ENCODE measurements at places on chromosomes 4 and X.
A peak's percentile ranks its signal among the peaks of the same experiment; 100 is the strongest.

- DNase-seq, result no peak
These were observed 29.3 kb upstream of the CT47A1 start for GRCh38 chrX:121014826-121015225.

- DNase-seq, result no peak
These were observed 10.2 kb upstream of the GPKOW start for GRCh38 chrX:49133759-49134158.

GRCh38 chr4:147530723-147531122 is 49.8 kb downstream of the EDNRA start:
- DNase-seq, result peak; percentile 36

GRCh38 chrX:50721764-50722521 is 92.1 kb downstream of the SHROOM4 start:
- peak; percentile 81 for DNase-seq

- DNase-seq, result no peak
These were observed 832.7 kb upstream of the INTU start for GRCh38 chr4:126799971-126800574.

GRCh38 chrX:123859409-123859845 is 426 bp upstream of the XIAP start:
- DNase-seq, result no peak

GRCh38 chr4:151538963-151539362 is 130.0 kb downstream of the FHIP1A start:
- DNase-seq, result no peak

- no peak for DNase-seq
These were observed 20.3 kb downstream of the HS3ST1 start for GRCh38 chr4:11408233-11408967.

- DNase-seq, result no peak
These were observed 613.1 kb upstream of the HS3ST1 start for GRCh38 chr4:12041828-12042227.

DNA sequence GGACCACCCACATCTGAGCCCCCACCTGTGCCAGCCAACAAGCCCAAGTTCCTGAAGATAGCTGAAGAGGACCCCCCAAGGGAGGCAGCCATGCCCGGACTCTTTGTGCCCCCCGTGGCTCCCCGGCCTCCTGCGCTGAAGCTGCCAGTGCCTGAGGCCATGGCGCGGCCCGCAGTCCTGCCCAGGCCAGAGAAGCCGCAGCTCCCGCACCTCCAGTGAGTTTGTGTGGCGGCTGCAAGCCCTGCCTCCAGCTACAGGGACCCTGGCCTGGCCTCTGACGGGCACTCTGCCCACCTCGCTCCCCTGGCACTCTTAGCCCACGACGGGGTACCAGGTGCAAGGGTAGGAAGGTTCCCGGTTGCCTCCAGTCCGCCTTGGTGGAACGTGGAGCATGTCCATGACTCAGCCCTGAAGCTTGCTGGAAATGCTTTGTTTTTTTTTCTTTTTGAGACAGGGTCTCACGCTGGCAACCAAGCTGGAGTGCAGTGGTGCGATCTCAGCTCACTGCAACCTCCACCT is 13.7 kb upstream of the ADD1 start:
- DNase-seq, result no peak

- DNase-seq, result peak; percentile 70
These were observed 144.9 kb downstream of the STIM2 start for GRCh38 chr4:27005501-27005900.

- DNase-seq, result peak; percentile 5
These were observed 345.9 kb downstream of the SLC7A11 start for GRCh38 chr4:137896221-137896737.

DNA sequence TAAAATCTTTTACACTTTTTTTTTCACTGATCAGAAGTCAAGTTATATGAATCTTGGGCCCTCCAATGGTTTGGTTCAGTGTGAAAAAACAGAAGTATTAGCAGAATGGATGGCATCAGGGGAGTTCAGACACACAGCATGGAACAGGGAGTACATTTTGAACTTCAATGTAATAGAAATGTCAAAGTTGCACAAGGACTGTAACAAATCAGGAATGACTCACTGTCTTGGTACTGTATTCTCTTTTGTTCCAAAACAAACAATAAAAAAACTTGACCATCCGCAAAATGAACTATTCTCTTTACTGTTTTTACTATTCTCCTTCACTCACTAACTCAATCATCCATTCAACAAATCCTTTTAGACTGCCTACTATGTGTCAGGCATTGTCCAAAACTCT is 401.0 kb downstream of the FSTL5 start:
- DNase-seq, result peak; percentile 29

- DNase-seq, result no peak
These were observed 32.1 kb upstream of the CLCN4 start for GRCh38 chrX:10124506-10125247.

GRCh38 chrX:154541896-154542722 is 4.5 kb downstream of the G6PD start:
- peak; percentile 85 for DNase-seq

- DNase-seq, result no peak
These were observed 76.6 kb downstream of the FBXW7 start for GRCh38 chr4:152459326-152459725.

DNA sequence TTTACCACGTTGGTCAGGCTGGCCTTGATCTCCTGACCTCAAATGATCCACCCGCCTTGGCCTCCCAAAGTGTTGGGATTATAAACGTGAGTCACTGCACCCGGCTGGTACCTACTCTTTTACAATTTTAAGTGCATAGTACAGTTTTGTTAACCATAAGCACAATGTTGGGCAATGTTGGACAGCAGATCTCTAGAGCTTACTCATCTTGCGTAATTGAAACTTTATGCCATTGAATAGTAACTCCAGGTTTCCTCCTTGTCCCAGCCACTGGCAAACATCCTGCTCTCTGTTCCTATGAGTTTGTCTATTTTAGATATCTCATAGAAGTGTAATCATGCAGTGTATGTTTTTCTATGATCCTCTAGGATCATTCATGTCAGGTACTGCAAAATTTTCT is 9.3 kb upstream of the CPE start:
- no peak for DNase-seq

- DNase-seq, result no peak
These were observed at the start of gene GAB3 for GRCh38 chrX:154750301-154751202. TSS of gene GAB3 (minus strand) at chrX:154751077. CDS start at chrX:154751025, 52 bp downstream.

DNA sequence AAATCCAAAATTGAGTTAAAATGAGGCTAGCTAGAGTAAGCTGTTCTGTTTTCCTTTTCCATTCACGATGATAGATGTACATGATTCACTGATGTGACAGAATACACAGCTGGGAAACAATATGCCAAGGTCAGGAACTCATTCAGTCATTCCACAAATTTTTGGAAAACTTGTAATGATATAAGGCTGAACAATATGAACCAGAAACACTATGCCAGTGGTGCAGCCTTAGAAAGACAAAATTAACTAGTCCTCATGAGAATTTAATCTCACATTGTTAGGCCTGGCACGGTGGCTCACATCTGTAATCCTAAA is 50.0 kb upstream of the NDST3 start:
- DNase-seq, result no peak

DNA sequence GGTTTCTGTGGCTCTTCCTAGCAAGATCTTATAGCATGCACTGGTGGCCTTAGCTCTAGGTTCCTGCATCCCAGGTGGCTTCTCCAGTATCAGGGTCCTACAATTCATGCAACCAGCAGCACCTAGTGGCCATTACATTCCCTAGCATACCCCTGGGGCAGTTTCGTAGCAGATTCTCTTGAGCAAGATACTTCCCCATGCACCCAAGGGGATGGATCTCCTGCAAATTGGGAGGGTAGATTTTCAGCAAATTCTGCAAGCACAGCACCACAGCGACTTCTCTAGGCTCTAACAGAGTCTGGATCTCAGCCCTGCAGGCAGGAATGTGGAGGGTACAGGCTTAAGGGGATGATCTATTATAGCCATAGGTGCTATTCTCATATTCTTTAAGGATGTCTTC is 13.1 kb upstream of the SLC9B1 start:
- DNase-seq, result peak; percentile 17

DNA sequence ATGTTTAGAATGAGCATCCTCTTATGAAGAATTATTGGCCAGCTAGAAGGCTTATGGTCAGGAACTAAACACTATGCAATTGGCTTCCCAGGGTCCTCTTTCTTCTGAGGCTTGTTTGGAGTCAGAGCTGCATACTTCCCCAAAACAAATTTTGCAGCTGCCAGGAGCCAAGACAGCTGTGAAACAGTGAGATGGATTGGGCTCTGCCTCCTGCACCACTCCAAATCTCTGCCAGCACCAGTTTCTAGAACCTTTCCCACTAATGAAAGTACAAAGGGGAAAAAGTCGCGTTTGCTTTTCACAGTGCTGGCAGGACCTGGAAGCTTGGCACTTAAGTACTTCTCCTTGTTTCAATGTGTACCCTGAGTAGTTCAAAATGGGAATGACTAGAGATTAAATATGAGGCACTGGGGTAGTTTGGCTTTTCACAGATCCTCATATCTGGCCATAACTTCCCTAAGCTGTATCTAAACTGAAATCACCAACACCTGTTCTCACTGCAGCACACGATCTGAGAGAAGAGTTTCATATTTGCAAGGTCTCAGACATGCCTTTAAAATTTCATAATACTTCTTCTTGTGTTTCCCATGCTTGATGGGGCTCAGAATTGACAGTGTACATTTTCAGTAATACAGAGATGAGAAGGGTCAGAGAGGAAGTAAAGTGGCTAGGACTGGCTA is 20.7 kb upstream of the AR start:
- DNase-seq, result no peak

DNA sequence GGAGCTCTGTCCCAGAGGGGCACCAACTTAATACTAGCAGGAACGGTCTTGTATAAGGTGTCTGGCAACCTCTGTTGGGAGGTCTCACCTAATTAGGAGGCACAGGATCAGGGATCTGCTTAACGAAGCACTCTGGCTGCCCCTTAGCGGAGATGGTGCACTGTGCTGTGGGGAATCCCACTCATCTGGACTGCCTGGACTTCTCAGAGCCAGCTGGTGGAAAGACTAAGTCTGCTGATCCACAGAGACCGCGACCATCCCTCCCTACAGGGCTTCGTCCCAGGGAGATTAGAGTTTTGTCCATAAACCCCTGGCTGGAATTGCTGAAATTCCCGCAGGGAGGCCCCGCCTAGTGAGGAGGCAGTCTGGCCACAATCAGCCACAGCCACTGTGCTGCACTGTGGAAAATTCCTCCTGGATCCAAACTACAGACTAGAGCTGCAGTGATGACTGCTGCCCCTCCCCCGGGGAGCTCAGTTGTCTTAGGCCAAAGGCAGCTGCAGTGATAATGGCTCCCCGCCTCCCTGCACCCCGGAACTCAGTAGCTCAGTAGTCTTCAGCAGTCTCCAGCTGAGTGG is 22.0 kb upstream of the ZCCHC4 start:
- DNase-seq, result no peak

- DNase-seq, result peak; percentile 37
These were observed 185.6 kb upstream of the GALNT7 start for GRCh38 chr4:172983014-172983413.

DNA sequence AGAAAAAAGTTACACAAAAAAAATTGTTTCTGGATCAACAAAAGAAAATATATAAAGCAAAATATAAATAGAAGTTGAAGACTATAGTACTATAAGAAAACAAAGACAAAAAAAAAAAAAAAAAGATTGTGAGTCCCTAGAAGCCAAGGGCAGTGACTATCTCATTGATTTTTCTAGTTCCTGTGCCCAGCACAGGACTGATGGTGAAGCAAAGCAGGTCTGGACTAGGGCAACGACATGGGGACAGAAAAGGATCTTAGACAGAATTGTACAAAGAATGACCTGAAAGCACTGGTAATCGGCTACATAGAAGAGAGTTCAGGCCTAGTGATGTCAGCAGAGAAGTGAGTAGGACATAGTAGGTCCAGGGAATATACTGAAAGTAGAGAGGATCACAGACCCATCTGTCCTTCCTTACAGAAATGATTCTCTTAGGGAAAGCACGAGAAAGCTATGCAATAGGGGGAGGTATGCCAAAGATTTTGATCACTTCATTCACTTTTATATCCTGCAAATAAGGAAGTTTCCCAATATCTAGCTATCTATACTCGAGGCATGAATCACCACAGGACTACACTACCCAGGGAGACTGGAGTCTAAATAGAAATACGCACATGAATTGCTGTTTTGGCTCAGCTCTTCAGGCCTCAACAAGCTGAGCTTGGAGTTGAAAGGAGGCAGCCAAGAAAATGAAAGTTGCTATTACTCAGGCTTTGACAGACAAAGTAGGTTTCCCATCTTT is 230.9 kb upstream of the GPC4 start:
- peak; percentile 78 for DNase-seq

DNA sequence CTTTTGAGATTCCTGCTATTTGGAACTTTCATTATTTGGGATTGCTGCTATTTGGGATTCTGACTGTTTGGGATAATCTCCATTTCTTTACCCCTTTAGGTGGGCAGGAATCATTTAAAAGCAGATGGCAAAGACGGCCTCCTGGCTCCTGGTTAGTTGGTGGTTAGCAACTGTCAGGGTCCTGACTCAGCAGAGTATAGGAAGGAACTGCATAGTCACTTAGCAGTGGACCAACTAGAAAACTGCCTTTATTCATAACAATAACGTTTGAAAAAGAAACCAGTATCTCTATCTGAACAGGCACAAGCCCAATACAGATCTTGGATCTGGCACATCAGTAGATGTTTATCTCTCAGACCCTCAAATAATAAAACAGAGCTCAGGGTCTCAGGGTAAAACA is 469.7 kb upstream of the FGF16 start:
- no peak for DNase-seq

- DNase-seq, result no peak
These were observed 696 bp downstream of the SCRG1 start for GRCh38 chr4:173398220-173398619.

DNA sequence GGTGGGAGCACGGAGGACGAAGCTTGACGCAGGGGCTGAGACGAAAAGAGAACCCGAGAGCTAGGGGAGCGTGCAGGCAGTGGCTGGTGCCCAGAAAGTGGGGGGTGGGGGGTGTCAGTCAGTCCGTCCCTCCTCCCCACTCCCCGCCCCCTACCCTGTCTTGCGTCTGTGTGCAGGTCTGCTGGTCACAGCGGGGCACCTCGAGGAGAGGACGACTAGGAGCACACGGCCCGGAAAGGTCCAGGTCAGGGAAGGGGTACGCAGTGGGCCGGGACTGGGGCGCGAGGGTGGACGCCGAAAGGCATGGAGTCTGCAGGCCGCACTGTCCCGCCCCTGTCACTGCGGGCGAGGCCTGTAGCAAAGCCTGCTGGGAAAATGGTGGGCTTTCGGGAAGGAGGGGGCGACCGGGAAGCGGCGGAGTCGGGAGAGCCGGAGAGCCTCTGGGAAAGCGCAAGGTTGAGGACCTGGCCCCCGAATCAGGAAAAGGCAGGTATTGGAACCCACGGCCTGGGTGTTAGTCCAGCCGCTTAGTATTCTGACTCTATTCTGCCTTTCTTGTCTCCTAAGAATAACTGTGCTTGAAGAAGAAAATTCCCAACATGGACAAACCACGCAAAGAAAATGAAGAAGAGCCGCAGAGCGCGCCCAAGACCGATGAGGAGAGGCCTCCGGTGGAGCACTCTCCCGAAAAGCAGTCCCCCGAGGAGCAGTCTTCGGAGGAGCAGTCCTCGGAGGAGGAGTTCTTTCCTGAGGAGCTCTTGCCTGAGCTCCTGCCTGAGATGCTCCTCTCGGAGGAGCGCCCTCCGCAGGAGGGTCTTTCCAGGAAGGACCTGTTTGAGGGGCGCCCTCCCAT is 769 bp downstream of the TCEAL1 start:
- peak; percentile 66 for DNase-seq

- DNase-seq, result peak; percentile 71
These were observed 2.3 kb downstream of the CCDC149 start for GRCh38 chr4:24910499-24910898.

Measured in AG10803 (cell line).